ENCODE measurements at places on chromosomes 7 and 10.
A peak's percentile ranks its signal among the peaks of the same experiment; 100 is the strongest.

- no peak for DNase-seq
These were observed 12.7 kb upstream of the TBATA start for GRCh38 chr10:70797840-70798239.

DNA sequence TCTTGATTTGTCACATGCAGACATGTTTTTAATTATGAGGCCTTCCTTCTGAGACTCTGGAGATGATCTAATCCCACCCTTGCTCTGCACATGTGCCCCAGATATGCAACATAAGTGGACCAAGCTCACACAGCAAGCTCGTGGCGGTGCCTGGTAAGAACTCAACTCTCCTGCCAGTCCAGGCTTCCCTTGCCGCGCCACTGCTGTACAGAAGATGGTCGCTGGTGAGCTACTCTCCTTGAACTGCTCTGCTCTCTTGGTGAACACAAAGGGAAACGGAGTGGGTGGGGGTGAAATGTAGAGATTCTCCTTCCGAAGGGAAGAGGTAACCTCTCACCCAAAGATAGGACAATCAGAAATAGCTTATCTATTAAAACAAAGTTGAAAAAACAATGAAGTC, 25.7 kb downstream of the MYOF start:
- DNase-seq, result no peak

DNA sequence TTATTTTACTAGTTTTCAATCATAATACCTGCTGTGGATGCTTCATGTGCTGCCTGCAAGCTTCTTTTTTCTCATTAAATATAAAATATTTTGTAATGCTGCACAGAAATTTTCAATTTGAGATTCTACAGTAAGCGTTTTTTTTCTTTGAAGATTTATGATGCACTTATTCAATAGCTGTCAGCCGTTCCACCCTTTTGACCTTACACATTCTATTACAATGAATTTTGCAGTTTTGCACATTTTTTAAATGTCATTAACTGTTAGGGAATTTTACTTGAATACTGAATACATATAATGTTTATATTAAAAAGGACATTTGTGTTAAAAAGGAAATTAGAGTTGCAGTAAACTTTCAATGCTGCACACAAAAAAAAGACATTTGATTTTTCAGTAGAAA, 103.0 kb downstream of the PTEN start:
- DNase-seq, result no peak

DNA sequence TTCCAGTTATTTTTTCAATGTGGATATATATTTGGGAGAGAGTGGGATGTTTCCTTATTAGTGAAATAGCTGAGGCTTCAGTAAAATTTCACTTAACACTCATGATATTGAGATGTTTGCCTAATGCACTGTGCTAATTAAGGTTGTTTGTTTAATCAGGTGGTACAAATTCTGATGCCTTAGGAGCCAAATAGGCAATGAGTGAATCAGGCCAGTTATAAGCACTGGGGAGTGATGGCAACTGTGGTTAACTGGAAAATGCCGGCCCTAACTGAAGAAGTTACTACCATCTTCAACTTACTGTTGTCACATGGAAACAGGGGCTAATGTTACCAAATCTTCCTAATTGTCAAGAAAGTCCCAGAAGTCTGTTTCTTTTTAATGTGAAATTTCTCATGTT, 32.0 kb downstream of the VCL start:
- no peak for DNase-seq

GRCh38 chr7:37434529-37434928, 14.1 kb downstream of the ELMO1 start:
- no peak for DNase-seq

GRCh38 chr7:25636871-25637283, 408.6 kb upstream of the NPVF start:
- no peak for DNase-seq

DNA sequence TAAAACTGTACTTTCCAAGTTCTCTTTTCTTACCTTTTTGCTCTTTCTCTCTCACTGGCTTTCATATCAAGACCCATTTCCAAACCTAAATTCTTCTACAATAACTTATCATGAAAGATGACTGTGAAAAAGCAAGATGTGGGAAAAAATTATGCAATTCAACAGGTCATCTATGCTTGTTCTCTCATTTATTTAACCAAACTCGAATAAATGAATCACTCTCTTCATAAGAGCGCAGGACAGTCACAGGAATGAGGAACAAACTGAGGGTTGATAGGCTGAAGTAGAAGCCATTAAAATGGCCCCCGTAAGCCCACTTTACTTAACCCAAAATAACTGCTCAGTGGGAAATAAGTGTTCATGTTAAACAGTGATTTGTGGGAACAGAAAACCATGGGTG, 1289.7 kb upstream of the SORCS1 start:
- no peak for DNase-seq

DNA sequence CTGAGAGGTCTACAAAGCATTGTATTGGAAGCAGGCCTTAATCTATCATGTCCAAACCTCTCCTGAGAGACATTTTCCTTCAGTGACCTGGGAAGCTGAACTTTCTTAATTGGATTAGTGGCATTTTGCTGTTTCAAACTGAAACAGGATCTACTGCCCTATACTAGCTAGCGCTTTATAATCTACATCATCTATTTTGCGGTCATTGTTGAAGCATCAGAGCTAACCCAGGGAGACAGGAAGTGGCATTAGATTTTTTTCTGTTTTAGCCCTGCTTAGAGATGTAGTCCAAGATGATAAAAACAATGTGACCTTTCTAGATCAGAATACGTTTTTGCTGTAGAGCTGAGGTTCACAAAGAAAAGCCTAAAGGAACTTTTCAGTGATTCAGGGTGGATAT, 147.4 kb upstream of the AGR3 start:
- no peak for DNase-seq

DNA sequence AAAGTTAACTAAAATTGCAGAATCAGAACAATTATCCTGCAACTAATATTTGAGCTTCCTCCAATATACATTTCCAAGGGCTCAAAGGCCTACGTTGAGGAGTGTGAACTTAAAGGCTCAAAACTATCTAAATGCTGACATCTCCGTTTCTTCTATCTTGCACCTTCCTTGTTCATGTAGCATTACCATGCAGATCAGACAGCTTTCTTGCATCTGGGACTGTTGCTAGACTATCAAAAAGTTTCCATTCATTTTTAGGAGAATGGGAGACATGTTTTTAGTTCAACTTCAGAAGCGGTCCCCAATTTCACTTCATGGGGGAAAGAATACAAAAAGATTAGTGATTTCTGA, 2.9 kb downstream of the ANKRD1 start:
- no peak for DNase-seq

- no peak for DNase-seq
These were observed 35.0 kb downstream of the SH3PXD2A start for GRCh38 chr10:103820101-103821062.

DNA sequence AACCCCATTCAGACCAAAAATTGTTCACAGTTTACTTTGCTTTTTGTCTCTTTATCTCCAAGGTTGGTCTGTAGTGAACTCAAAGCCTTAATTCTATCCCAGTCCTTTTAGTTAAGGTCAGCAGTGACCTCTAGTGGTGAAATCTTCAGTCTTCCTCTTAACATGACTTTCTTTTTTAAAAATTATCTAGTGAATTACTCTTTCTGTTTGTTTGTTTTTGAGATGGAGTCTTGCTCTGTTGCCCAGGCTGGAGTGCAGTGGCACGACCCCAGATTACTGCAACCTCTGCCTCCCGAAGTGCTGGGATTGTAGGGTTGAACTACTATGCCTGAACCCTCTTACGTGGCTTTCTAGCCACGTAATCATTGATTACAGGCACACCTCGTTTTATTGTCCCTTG, 25.0 kb downstream of the ZNF487 start:
- peak; percentile 83 for DNase-seq

DNA sequence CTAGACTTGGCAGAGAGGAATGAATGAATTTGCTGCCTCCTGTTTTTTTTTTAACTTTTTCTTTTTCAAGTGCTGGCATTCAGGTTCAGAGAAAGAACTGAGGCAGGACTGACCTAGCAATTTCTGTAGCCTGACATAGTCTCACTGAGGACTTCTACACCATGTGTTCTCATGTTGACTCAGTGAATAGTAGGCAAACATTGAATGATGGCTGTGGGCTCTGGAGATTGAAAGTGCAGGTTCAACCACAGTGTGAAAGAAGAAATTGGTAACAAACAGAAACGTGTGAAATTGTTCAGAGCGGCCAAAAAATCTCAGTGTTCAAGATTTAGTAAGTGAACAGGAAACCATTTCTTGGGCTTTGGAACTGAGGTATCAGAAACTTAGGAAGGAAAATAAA, 322.4 kb upstream of the GHITM start:
- no peak for DNase-seq

- peak; percentile 61 for DNase-seq
These were observed 58.9 kb downstream of the CALML3 start for GRCh38 chr10:5583525-5584175.

DNA sequence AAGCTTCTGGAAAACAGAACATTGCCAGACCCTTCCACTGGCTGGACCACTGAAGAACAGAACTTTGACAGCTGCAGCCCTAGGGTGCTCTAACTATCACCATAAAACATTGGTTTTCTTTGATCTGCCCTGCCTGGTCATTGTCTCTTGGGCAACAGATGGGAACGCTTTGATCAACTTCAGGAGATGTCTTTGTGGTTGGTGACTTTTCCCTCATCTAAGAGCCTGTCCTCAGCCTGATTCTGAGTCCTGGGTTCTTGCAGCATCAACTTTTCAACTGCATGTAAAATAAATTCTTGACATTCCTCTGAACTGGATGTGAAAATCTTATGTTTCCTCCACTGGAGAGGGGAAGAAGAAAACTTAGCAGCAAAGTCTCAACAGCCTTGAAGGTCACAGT, 53.1 kb upstream of the ZNRF2 start:
- DNase-seq, result no peak

DNA sequence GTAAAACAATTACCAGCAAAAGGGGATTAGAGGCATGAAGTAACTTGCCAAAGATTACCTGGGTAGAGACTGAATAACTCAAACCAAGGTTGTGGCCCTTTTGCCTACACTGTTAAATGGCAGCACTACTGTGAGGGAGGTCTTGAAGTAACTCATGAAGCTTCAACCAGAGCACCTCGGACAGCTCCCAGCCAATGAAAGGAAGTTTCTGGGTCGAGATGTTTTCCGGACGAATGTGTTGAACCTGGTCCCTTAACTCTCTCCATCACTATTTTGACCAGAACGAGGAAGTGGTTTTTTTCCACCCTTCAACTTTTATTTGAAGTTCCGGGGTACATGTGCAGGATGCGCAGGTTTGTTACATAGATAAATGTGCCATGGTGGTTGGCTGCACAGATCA, 133.6 kb upstream of the PRKCQ start:
- no peak for DNase-seq

GRCh38 chr10:59741583-59741982, 11.7 kb downstream of the MRLN start:
- no peak for DNase-seq

DNA sequence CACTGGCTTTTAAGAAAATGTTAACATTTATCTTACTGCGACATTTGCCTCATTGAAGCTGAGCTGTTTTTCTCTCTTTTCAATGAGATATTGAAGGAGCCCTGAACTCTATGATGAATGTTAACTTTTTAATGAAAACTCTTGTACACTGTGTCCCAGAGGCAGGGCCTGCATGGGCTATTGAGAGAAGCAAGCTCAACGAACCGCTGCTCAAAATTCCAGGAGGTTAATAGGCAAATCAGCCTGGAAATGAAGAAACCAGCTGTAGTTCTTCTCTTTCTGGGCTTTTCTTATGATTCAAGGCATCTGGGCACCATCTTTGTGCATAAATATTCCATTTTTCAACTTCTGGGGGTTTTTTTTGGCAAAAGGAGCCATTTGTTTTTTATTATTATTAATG, 168.4 kb upstream of the NPVF start:
- DNase-seq, result no peak

DNA sequence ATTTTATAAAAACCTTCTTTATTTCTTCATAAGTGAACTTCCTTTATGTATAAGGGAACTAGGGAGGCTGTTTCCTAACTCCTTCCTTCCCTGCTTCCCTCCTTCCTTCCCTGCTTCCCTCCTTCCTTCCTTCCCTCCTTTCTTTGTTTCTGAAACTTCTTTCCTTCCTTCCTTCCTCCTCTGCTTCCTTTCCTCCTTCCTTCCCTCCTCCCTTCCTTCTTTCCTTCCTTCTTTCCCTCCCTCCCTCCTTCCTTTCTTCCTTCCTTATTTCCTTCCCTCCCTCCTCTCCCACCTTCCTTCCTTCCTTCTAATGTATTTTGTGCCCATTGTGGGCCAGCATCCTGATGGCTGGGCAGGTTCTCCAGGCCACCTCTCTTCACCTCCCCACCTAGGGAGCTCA, 26.8 kb upstream of the UCN3 start:
- no peak for DNase-seq

GRCh38 chr10:29245476-29245875, 43.4 kb upstream of the LYZL1 start:
- DNase-seq, result no peak

DNA sequence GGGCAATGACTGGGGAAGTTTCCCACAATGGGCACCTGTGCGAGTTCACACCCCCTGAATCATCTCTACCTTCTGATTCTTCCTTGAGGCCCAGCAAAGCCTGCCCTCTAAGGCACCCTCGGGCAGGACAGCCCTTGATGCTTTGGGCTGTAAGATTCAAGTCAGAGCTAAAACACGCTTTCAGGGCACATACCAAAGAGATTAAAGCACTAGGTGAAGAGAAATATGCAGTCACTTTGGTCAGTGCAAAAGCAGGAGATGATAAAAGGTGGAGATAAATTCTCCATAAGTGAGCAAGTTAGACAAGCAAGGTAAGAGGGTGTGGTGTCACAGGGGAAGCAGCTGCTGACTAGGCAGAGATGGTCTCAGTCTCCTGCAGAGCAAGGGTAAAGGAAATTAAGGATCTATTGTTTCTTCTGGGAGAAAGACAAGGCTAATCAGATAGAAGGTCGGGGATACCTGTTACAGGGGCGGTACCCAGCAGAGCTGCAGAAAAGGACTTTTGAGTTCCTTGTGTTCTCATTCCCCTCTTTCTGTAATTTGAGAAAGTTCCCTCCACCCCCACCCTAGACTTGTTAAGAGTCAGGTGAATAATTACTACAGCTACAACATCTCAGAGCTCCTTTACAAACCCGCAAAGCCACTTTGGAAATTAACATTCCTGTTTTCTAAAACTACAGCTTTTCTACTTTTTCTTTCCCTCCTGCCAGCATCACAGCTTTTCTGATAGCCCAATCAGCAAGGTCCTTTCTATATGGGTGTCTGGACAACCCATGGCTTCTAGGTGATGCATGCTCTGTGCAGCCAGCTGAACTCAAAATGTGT, 26.4 kb downstream of the PDLIM1 start:
- DNase-seq, result no peak

GRCh38 chr10:43926371-43926770, 277.7 kb upstream of the ZNF32 start:
- DNase-seq, result no peak

GRCh38 chr10:31974434-31975124, 45.9 kb upstream of the ARHGAP12 start:
- DNase-seq, result no peak

- no peak for DNase-seq
These were observed 6.5 kb downstream of the DUSP5 start for GRCh38 chr10:110504111-110504735.

- no peak for DNase-seq
These were observed 66.3 kb upstream of the CYTH3 start for GRCh38 chr7:6338551-6339274.

GRCh38 chr10:35369049-35369611, 32.8 kb downstream of the CCNY start:
- DNase-seq, result no peak
